ENCODE measurements at places on chromosomes 3 and 15.

- DNase-seq: no peak
These were observed 8.4 kb upstream of the RTP1 start for GRCh38 chr3:187188931-187189330.

GRCh38 chr3:64138046-64138445 lies 87.2 kb downstream of the PRICKLE2 start:
- DNase-seq: no peak

DNA sequence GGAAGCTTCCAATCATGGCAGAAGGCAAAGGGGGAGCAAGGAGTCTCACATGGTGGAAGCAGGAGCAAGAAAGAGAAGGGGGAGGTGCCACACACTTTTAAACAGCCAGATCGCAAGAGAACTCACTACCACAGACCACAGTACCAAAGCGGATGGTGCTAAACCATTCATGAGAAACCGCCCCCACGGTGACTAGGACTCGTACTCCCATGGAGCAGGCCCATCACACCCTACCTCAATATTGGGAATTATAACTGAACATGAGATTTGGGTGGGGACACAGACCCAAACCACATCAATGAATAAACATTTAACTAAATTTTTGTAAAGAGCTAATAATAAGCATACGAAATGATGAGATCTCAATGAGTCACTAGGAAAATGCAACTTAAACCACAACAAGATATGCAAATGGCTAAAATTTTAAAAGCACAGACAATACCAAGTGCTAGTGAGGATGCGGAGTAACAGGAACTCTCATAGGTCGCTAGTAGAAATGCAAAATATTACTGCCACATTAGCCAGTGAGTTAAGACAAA lies 10.0 kb downstream of the MRPS25 start:
- DNase-seq: no peak

DNA sequence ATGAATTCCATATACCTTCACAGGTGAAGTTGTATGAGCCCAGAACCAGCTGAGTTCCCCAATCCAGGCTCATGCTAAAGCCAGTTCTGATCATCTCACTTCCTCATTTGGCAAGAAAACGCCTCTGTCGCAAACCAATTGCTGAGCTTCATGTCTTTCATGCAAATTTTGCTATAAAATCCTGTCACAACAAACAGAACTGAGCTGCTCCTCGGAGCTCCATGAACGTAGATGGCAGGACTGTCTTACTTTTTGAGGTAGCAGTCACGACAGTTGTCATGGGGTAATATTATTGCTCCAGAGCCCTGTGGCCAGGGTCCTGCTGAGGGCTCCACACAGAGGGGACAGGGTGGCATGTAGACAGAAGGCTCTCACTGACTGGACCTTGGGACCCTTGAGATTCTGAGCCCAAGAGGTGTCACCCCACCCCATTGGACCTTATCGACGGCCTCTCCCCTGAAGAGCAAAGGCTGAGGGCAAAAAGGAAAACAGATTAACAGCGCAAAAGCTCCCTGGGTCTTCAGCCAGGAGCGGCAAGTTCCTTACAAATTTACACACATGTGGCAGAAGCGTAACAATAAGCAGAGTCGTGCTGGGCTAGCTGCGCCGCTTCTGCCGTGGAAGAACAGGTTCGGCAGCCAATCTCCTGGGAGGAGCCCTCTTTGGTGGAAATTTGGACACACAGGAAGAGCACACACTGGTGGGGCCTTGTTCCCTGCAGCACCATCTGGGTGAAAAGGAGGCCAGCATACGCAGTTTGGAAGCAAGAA lies 249.2 kb downstream of the OPA1 start:
- no peak for DNase-seq

- DNase-seq: no peak
These were observed 33.3 kb upstream of the SFMBT1 start for GRCh38 chr3:53079147-53079546.

GRCh38 chr15:95450413-95450812 lies 880.1 kb upstream of the NR2F2 start:
- DNase-seq: no peak

DNA sequence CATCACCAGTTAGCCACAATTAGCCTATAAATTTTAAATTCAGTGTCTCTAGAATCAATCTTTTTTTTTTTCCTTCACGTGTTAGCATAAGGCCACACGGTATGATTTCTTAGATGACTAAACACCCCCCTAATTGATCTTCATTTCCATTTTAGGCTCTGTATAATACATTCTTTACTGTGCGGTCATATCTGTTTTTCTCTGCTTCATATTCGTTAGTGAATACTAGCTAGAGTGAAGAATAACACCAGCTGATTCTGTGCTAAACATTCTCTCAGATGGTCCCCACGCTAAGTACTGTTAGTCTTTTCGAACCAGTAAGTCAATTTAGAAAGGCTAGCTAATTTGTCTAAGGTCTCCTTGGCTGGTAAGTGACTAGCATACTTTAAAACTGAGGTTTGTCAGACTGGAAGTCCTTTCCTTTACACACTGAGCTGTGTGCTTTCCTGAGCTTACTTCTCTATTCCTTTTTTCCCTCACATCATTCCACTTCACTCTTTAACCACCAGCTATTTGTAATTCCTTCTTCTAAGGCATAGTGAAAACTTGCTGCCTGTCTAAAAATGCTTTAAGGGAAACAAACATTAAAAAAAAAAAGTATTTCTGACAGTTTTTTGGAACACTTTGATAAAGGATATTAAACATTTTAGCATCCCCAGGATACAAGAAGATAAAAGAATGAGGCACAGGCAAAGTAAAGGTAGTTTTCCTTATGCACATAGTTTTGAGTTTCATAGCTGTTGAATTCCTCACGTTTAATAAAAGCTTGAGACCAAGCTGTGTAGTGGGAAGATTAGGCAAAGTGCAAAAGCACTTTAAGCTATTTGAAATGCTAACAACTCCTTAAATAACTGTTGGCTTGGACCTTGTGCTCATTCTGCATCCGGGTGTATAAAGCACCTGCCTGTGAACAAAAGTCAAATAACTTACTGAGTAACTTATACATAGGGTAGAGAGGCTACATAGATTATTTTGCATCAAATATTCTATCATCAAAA lies 17.1 kb downstream of the ZFAND6 start:
- no peak for DNase-seq

DNA sequence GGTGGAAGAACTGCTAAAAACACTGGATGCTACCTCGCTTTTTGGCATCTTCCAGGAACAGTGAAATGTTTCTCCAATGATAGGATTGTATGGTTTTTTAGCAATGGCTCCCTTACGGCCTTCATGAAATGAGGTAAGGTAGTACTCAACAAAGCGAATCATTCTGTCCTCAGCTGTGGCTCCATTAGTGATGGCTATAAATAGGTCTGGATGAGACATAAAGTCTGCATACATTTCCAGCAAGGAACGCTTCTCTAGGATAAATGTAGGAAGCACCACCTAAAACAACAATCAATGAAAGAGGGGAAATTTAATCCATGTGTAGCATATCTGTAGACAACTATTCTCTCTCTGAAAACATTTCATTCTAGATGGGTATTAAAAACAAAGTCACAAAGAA lies 32.4 kb upstream of the SNX4 start:
- DNase-seq: no peak

GRCh38 chr3:190165253-190165652 lies 44.6 kb upstream of the P3H2 start:
- DNase-seq: no peak

- DNase-seq: no peak
These were observed 55.3 kb upstream of the VGLL4 start for GRCh38 chr3:11699083-11699427.
